ENCODE measurements at places on chromosomes 16 and 17. TPM values are rescaled to one million over a fixed set of nuclear protein-coding genes. Genes with fewer than 3 reads are reported as not detected.

- DNase-seq, result no peak
Observed at GRCh38 chr17:77728871-77729270, 229.6 kb upstream of the TNRC6C start.

The KRT20 gene
- total RNA-seq, result 3.4 TPM

DNA sequence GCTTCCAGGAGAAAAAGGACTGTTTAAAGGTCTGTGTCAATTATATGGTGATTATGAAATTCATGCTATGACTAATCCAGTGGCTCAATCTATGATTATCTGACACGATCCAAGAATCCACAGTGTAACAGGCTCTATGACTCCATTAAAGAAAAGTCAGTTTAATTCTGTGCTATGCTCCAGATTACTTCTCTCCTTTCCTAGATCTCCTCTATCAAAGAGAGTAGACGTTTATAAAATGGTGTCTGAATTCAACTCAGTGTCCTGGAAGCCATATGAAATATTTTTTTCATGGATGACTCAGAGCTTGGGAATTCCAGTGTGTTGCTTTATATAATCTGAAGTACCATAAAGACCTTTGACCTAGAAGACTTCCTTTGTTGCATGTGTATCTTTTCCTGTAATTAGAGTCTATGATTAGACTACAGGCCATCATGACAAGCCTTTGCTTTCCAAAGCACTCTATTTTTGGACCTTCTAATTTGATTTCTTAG lies 27.0 kb upstream of the NF1 start:
- DNase-seq, result peak; percentile 45

- DNase-seq, result peak; percentile 31
Observed at GRCh38 chr17:27630607-27631410, at the start of gene LGALS9. Gene LGALS9 (plus strand): TSS chr17:27631188. CDS start chr17:27631266, 78 bp downstream.

DNA sequence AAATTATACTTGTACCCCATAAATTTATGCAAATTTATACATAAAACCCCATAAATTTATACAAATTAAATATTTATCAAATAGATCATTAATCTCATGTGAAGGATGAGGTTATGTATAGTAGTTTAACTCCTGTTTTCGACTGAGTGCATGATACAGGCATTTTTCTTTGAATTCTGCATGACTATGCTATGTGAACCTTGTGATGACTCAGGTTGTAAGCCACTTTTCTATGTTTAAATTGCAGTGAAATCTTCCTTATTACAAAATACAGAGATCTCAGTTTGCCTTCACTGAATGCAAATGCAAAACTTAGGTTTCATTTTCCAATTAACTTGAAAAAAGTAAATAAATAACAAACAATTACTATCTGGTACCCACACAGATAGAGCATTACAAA lies 843.7 kb downstream of the CDH11 start:
- peak; percentile 7 for DNase-seq
